Purkinje cell (primary cell): ENCODE measurements at places on chromosomes 11 and 22. TPM values are rescaled to one million over a fixed set of nuclear protein-coding genes. Genes with fewer than 3 reads are reported as not detected.

MRGPRX2 gene
- not detected in 2 replicates for polyA plus RNA-seq

OR51B5 gene
- polyA plus RNA-seq: 0.54 TPM in 1 of 2 replicates, not detected in the other

HMOX1 gene
- polyA plus RNA-seq: not detected in 2 replicates

ANO9 gene
- polyA plus RNA-seq: not detected in 2 replicates

GALR3 gene
- not detected in 2 replicates for polyA plus RNA-seq

MN1 gene
- polyA plus RNA-seq: 0.38 and 0.66 TPM in 2 replicates

TBX10 gene
- not detected in 2 replicates for polyA plus RNA-seq

SAA2 gene
- polyA plus RNA-seq: not detected in 2 replicates

OR52E8 gene
- not detected in 2 replicates for polyA plus RNA-seq

KRTAP5-7 gene
- polyA plus RNA-seq: 2.5 TPM in 1 of 2 replicates, not detected in the other

KDM4E gene
- polyA plus RNA-seq: not detected in 2 replicates

PDE2A gene
- 4.7 and 6.0 TPM in 2 replicates for polyA plus RNA-seq

WBP2NL gene
- polyA plus RNA-seq: 1.1 TPM in 1 of 2 replicates, not detected in the other

NXPE1 gene
- not detected in 2 replicates for polyA plus RNA-seq
